ENCODE measurements at places on chromosomes 12 and 14.

DNA sequence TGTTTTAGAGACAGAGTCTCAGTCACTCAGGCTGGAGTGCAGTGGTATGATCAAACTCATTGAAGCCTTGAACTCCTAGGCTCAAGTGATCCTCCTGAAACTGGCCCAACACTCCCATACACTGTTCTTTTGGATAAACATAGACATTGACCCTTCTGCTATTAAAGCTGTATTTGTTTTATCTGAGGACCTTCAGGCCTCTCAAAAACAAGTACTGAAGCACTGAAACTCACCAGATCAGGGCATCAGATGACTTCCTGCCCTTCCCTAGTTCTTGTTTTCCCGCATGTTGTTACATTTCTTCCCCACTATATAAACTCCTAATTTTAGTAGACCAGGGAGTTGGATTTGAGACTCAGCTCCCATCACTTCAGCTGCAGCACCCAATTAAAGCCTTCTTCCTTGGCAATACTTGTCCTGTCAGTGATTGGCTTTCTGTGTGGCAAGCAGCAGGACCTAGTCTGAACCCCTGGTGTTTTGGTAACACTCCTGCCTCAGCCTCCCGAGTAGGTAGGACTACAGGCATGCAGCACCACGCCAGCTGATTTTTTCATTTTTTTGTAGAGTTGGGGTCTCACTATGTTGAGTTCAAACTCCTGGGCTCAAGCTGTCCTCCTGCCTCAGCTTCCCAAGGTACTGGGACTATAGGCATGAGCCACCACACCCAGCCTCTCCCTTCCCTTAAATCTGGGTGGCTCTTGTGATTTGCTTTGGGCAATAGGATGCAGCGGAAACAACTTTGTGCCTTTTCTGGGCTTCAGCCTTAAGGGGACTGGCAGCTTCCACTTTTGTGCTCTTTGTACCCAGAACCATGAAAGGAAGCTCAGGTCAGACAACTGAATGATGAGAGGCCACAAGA, 12.5 kb upstream of the IFT81 start:
- no peak for DNase-seq

DNA sequence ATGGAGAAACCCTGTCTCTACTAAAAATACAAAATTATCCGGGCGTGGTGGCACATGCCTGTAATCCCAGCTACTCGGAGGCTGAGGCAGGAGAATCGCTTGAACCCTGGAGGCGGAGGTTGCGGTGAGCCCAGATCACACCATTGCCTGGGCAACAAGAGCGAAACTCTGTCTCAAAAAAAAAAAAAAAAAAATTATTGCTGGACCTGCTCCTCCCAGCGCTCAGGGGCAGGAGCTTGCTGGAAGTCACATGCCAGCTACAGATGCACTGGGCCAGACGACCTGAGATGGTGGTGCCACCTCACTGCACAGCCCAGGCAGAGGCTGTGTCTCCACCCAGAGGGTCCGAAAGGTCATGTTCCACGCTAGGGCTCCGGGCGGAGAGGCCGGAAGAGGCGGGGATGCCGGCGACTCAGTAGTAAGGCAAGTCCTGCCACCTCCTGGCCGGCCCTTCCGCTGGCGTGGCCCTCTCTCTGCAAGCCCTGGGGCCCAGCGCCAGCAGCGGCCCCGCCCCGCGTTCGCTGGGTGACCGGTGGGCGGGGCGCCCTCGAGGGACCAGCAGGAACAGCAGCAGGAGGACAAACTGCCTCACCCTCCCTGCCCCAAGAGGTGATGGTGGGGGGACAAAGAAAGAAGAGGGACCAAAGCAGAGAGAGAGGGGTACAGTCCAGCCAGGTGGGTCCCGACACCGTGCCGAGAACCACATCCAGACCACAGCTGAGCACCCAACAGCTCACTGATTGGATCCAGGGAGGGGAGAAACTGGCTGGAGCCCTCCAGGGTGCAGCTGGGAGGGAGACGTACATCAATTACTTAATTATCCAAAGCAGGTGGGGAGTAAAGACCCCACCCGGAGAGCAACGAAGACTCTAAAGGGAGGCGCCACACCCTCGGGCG, 3.6 kb upstream of the RHOF start:
- no peak for DNase-seq

GRCh38 chr14:24297190-24297964, 2.2 kb downstream of the DHRS1 start:
- DNase-seq: no peak

- no peak for DNase-seq
Measured at GRCh38 chr14:75181293-75182062, 5.1 kb upstream of the TMED10 start.

DNA sequence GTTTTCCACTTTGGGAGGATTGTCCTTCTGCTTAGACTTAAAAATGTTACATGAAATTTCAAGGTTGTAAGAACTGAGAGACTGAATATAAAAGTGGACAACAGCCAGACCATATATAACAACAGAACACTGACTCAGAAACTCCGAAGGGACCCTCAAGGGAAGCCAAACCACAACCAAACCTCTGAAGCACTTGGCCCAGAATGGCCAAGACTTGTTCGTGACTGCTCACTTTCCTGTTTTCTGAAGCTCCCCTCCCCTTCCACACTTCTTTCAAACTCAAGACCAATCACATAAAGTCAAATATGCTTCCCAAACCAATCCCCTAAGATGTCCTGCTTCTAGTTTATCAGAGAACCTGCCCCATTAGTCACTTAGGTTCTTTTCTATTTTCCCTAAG, 13.7 kb downstream of the OR6J1 start:
- peak; percentile 7 for DNase-seq
